CD4-positive, alpha-beta T cell (primary cell): ENCODE measurements at places on chromosomes 5 and 9. TPM values are rescaled to one million over a fixed set of nuclear protein-coding genes. Genes with fewer than 3 reads are reported as not detected.

- H3K4me1 ChIP-seq: peaks cover 4% of the 10 kb centered on the region
- no peaks in the 10 kb centered on the region for H3K36me3 ChIP-seq
- no peak overlapping the region for H3K4me3 ChIP-seq
- no peak overlapping the region for H3K27ac ChIP-seq
Measured at GRCh38 chr9:242461-243080, 27.9 kb downstream of the DOCK8 start.

GRCh38 chr5:153520952-153521351 is 30.5 kb downstream of the GRIA1 start:
- H3K36me3 ChIP-seq: no peaks in the 10 kb centered on the region
- no peaks in the 10 kb centered on the region for H3K27me3 ChIP-seq

Gene SPINK4
- total RNA-seq: not detected

Gene LCN9
- total RNA-seq: not detected

Gene ZNF454
- total RNA-seq: not detected
